Lung (tissue), 17 donors: ENCODE measurements at places on chromosomes 2 and 18. TPM values are rescaled to one million over a fixed set of nuclear protein-coding genes. Genes with fewer than 3 reads are reported as not detected.

KCNG3 gene
- 0.48 TPM for total RNA-seq

CDH20 gene
- not detected for total RNA-seq

LCLAT1 gene
- total RNA-seq: 24.2 TPM

DYNAP gene
- not detected for total RNA-seq

CIB4 gene
- 1.3 TPM for total RNA-seq

FAM228B gene
- total RNA-seq: 35.4 TPM

DNA sequence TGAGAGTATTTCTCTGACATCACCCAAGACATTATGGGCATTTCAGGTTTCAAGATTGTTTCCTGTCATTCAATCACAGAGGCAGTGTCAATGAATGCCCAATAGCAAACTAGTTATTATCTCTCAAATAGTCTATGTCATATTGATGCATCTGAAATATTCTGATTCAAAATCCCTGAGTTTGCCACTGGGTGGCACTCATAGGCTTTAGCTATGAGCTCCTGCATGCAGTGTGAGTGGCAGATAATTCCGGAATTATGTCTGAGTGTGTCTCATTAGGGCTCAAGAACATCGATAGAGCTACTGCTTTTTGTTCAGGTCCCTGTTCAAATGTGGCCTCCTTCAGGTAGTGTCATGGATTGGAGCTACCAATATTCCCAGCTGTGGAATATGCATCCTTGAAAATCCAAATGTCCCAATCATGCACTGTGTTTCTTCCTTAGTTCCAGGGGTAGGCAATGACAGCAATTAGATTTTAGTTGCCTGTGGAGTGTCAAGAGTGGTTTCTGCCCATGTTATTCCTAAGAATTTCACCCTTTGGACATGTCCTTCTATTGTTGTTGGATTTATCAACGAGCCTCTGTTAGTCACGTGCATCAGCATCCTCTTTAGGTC is 7.8 kb upstream of the OR6B3 start:
- DNase-seq: peak; percentile 59

DNA sequence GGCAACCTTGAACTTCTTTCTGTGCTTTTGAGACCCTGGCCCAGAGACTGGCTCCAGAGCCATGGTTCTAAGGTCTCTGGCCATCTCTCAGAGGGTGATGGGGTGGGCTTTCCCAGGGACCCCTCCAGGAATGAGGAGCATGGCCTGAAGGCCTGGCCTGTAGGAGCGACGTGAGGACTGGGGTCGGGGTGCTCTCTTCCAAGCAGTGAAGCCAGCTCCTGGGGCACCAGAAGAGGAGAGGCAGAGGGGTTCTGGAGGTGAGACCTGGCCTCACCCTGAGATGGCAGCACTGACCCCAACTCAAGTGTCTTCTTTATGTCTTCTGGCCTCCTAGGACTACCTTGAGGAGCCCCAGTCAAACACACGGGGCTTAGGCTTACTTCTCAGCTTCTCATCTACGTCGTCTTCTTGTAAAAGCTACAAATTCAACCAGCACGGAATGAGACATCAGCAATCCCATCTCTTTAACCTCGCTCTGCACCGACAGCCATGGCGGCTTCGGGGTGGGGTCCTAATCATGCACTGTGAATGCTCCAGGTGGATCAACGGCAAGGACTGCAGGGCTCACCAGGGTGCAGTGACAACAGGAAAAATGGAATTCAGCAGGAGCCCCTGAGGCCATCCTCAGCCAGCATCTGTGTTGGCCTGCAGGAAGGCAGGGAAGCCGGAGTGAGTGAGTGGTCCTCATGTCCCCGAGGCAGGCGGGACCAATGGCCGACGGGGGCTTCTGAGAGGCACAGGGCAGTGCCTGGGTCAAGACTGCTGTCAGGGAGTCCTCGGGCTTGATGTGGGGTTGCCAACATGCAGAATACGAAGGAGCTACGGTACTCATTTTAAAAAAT is 214.1 kb downstream of the HDAC4 start:
- no peak for DNase-seq

DNA sequence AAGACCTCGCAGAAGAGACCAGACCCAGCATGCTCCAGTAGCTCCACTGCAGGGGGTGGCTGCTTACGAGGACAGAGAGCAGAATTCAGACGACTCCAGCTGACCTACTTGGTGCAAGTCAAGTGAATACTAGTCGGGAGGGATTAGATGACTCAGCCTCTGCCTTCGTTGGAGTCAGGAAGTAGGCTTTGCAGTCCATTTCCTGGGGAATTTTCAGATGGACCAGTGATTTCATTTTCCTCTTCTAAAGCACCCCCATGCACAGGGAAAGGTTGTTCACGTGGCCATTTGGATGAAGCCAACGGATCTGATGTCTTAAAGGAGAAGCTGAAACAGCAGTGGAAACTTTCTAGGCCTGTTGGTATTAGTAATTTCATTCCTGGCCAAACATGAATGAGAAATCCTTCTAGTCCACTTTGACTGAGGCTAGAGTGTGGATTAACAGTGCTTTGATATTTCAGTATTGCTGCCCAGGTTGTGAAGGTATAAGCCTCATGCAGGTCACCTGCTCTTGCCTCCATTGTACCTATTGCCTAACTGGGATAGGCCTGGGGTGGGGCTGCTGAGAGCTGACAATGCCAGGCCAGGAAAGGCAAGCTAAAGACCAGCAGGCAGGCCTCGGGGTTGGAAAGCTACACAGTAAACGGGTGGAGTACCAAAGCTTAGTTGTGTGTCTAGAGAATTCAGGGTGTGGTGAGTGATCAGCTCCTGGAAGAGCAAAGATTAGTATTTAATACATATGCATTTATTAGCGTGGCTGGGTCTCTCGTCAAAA is 117.6 kb upstream of the FOSL2 start:
- no peak for DNase-seq

- no peak for DNase-seq
These were observed 118.6 kb upstream of the DLGAP1 start for GRCh38 chr18:4573735-4574134.

DNA sequence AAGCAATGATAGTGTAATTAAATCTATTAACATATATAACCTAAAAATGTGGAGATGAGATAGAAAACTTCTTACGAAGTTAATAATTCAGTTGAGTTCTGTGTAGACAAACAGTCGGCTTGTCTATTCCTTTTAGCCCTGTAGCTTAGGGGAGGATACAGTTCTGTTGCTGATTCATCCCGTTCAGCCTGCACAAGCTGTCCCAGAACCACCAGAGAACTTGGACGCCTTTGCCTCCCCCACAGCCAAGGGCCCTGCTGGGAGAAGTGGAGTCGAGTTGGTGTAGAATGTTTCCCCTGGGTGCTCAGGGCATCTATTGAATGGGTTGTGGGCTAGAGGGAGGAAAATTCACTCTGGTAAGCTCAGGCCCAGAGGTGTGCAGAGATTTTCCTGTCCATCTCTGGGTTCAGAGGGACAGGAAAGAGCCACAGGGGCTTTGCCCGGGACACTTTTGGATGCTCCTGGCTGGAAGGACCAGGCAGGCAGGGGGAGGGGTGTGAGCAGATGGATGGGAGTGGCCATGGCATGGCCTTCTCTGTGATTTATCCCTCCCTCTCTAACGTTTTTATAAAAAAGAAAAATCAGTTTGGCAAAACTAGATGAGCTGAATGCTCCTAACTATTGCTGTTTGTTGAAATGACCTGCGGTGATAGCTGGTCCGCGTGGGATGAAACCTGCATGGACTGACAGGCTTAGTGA is 42.8 kb upstream of the GALR1 start:
- DNase-seq: no peak

DNA sequence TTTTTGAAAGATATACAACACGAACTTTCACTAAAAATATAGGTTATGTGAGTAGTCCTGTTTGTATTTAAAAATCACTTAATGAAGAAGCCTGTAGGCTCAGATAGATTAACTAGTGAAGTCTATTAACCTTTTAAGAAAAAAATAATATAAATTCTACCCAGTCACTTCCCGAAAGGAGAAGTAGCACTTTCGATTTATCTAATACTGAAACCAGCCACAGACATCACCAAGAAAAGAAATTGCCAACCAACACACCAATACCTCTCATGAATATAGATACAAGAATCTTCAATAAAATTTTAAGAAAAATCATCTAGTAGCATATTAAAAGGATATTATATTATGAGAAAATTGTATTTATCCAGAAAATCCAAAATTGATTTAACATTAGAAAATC is 160.5 kb downstream of the GALNT13 start:
- DNase-seq: no peak

- no peak for DNase-seq
These were observed 21.6 kb downstream of the PID1 start for GRCh38 chr2:229249536-229249935.

DNA sequence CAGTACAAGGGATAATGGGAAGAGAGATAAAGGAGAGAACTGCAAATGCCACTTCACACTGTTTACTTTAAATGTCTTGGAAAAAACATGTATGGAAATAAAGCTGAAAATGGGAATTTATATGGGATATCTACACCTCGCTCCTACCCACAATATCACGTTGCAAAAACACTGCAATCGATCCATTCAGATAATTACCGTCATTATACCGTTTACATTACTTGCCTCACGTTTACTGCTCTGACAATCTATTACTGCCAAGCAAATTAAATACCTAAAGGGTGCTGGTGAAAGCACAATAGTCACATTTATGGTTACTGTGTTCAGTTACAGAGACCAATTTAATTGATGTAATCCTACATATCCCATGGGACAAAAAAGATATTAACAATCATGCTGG is 214.7 kb upstream of the LYPD1 start:
- DNase-seq: no peak

DNA sequence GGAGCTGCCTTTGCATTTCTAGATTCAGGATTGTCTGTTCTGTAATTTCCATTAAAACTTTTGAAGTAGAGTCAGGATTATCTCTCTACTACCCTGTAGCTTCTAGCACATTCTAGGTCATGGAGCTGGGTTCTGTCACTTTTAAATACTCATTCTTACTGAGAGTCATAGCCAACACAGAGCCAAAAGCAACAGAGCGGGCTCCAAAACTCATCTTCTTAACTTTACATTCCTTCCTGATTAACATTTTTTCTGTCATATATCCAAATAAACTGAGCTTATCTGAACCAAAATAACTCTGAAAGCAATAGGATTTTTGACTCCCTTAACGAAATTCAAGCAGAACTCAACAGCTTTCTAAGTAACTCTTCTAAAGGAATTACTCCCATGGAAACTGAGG is 12.9 kb downstream of the PREPL start:
- DNase-seq: peak; percentile 78

GRCh38 chr18:73286584-73286983 is 418.8 kb upstream of the NETO1 start:
- no peak for DNase-seq

DNA sequence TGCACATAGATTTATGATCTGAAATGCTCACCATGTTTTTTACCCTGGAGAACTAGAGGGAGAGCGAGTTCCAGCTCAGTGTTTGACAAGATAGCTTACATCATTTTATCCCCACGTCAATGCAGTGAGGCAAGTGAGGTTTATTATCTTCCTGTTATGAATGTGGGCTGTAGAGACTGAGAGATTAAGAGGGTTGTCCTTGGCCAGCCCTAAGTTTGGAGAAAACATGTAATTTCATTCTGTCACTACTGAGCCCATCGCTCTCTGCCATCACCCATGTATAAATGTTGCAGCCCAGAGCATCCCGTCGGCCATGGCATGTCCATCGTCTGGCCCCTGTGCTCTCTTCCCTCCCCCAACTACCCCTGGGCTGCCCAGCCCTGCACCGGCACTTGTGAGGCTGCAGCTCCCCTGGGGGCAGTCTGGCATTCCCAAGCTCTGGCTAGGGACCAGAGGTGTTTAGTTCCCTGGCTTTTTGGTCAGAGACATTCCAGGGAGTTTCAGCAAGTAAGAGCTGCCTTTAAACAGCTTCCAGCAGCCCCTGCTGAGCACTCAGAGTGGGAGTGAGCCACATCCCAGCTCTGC is 136.7 kb downstream of the ANTXR1 start:
- peak; percentile 47 for DNase-seq

DNA sequence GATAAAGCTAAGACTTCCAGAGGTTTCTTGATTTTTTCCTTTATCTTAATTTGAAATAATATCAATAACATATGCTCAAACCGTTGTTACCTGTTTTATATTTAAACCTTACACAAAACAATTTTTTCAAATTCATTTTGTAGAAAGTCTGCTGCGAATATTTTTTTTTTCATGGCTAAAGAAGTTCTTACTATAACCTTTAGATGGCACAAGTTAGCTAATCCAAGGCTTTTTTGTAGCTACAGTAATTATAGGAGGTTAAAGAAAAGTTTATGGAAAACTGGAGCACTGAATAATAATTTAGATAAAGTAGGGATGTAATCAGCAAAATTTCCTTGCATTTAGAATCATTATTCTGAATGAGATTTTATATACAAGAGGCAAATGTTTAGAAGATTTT is 78.0 kb upstream of the PNPT1 start:
- no peak for DNase-seq

- no peak for DNase-seq
These were observed 1690.4 kb upstream of the SLC39A10 start for GRCh38 chr2:193966590-193966989.

GRCh38 chr2:72159211-72159993 is 11.7 kb upstream of the CYP26B1 start:
- DNase-seq: no peak

GRCh38 chr2:128716299-128716721 is 397.6 kb upstream of the HS6ST1 start:
- no peak for DNase-seq

- no peak for DNase-seq
These were observed 82.3 kb downstream of the STPG4 start for GRCh38 chr2:47072728-47073191.

DNA sequence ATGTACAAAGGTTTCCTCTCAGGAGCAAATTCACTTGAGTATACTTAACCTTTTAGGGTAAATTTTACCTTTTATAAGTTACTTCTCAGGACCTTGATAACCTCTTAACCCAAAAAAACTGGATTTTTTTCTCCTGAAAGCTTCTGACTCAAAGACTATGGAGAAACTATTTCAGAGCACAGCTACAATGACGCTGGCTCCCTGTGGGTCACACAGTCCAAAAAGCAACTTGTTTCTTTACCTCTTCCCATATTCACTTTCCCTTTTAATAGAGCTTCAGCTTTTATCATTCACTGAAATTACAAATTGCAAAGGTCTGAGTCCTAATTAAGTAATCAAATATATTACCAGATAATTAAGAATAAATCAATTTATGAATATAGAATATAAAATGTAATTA is 32.4 kb downstream of the GTF3C3 start:
- no peak for DNase-seq

DNA sequence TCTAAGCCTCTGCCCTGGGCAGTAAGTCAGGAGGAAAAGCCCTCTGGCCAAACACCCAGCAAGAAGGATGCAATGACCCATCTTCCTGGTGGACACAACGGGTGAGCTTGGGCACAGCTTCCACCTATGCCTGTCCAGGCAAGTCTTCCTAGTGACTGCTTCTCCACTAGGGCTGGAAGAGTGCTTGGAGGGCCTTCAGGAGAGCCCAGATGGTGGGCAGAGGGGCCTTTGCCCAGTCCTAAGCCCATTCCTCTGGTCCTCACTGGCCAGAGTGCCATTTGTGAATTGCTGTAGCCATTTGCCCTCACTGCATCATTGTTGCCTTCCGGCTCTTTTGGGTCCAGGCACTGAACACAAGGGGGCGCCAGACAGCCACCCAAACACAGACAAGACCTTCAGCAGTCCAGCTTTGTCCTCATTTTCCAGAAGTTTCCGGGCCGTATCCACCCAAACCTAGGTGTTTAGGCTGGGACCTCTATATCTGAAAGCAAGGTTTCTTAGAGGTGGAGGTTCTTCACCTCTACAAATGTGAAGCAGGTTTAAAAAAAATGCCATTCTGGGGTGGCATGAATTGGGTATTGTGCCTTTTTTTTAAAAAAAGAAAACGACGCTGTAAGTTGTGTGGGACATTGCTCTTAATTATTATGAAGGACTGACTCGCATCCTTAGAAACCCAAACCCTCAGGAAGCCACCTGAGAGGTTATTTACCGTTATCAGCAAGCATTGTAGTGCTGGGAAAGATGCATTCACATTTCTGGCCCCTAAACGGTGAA is 29.5 kb downstream of the PAX8 start:
- DNase-seq: peak; percentile 84
